H4 (cell line): ENCODE measurements at places on chromosomes 2 and 18.

DNA sequence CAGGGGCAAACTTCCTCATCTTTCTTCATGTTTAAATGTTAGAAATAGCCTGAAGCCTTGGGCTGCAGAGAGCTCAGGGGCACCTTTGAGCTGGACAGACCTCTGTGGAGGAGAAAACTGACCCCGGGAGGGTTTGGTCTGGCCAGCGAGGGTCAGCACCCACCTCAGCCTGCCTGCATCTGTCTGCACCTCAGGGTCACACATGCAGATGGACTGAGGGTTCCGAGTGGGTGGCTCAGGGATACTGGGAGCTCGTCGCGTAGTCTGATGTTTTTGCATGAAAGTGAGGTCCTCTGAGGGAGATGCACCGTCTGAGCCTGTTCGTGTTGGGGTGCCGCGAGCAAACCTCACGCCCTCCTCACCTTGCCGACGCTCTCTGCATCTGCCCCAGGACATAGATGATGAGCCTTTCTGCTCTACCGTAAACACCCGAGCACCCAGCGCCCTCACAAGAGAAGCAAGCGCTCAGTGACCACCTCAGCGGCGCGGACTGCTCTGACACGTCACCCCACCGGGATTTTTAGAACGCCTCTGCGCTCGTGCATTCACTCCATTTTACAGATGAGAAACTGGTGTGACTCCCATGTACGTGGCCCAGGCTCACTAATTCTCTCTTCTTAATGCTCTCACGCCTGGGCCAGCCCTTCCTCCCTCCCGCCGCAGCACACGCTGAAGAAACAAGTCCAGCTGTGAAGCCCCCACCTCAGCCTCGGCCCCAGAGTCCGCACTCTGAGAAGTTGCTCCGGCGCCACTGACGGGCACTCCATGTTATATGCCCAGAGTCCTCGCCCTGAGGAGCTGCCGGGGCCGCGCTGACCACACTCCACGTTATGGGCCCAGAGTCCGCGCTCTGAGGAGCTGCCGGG lies 9.5 kb downstream of the KCNG2 start:
- DNase-seq, result no peak

DNA sequence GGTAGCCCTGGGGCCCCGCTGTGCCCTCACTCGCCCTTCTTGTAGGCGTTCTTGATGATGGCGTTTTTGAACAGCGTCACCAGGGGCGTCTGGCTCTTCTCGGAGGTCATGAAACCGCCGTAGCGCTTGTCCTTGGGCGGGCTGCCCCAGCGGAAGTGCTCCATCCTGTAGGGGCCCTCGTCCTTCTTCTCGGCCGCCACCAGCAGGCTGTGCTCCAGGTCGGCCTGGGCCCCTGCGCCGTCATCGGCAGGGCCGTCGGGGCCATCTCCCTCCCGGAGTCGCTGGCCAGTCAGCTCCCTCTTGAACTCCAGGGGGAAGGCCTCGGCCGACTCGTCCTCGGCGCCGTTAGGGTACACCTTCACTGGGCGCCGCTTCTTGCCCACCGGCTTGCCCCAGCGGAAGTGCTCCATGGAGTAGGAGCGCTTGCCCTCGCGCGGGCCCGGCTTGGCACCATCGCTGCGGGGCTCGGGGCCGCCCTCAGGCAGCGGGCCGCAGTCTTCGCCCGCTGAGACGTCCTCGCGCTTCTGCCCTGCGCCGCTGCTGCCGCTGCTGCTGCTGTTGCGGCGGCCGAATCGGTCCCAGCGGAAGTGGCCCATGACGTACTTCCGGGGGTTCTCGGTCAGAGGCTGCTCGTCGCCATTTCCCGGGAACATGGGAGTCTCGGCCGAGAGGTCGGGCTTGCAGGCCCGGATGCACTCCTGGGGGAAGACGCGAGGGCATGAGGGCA lies 7.2 kb downstream of the POMC start:
- DNase-seq, result no peak

DNA sequence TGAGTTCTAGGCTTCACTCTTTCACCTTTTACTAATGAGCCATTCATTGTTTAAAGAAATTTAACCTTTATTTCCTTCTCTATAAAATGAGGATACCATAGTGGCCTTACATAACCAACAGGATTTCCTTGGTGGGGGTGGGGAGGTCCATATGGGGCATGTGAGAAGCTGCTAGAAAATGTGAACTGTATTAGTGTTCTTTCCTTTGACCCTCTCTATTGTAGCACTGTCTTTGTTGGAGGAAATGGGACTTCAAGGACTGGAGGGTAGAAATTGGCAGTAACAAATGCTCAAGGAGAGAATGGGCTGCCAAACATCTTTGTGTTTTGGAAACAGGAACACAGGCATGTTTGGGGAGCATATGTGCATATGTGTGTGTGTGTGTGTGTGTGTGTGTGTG lies 468.7 kb upstream of the ZEB2 start:
- DNase-seq, result no peak

DNA sequence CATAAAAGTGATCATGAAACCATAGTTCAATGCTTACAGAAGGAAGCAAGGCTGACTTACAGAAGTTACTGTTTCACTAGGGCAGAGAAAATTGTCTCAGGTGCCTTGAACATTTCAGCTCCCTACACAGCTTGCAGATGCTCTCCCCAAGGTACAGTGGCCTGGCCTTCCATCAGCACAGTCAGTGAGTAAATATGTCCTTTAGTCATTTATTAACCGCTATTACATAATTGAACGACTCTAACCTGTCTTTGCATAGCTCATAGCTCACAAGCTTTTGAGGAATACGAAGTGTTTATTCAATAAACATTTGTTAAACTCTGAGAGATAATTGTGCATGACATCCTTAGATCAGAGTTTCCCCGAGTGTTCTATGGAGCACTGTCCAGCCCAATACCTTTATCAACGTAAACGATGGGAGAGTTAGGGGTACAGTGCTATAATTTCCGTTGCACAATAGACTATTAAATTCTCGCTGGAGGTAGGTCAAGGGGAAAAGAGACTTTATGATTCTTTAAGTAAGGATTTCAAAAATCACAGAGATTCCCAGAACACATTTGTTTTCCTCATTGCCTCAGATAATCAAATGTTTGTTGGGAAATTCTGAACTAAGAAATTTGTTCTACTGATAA lies 677.8 kb downstream of the TSN start:
- no peak for DNase-seq

DNA sequence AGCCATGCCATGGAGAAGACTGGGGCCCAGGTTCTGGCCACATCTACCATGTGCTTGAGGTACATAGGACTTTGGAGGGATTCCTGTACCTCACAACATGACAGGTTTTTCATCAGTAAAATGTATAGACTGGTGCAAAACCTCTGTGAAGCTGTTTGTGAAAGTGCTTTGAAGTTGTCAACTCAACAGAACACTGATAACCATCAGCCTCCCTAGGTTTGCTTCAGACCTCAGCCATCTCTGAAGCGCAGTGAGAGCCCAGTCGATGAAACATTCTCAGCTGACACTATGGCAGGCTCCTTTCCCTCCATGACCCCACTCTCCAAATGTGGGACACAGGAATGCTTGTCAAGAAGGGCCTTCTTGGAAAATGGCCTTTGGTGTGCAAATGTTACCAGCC lies 38.6 kb downstream of the STK25 start:
- DNase-seq, result no peak

GRCh38 chr2:227717687-227718567 lies at the start of gene SLC19A3:
Gene SLC19A3, minus strand, starts transcription at chr2:227718028. Its CDS starts 15,710 bp downstream, at chr2:227702318.
- no peak for DNase-seq

- DNase-seq, result no peak
Observed at GRCh38 chr18:69636529-69637301, 236.0 kb downstream of the DOK6 start.

DNA sequence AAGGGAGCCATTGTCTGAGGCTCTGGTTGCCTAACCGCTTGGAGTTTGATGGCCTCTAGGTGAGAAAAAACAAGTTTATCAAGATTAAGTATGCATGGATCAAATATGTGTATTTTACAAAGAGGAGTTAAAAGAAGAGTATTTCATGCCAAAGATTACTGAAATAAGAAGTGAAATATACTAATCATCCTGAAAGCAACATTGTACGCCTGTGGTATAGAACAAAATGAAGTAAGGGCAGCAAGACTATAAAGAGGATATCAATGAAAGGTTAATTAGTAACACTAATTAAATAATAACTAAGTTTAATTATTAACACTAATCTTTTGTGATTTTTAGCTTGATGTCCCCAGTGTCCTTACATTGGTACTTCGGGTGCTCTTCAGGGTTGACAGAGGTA lies 276.7 kb downstream of the CALCRL start:
- no peak for DNase-seq

- no peak for DNase-seq
Observed at GRCh38 chr2:148619560-148620195, 24.9 kb upstream of the EPC2 start.

- no peak for DNase-seq
Observed at GRCh38 chr18:54296062-54296461, 26.7 kb downstream of the POLI start.

GRCh38 chr2:9820020-9820973 lies 23.0 kb upstream of the TAF1B start:
- DNase-seq, result peak; percentile 26

- peak; percentile 31 for DNase-seq
Observed at GRCh38 chr2:191675807-191676721, 1.9 kb upstream of the NABP1 start.

DNA sequence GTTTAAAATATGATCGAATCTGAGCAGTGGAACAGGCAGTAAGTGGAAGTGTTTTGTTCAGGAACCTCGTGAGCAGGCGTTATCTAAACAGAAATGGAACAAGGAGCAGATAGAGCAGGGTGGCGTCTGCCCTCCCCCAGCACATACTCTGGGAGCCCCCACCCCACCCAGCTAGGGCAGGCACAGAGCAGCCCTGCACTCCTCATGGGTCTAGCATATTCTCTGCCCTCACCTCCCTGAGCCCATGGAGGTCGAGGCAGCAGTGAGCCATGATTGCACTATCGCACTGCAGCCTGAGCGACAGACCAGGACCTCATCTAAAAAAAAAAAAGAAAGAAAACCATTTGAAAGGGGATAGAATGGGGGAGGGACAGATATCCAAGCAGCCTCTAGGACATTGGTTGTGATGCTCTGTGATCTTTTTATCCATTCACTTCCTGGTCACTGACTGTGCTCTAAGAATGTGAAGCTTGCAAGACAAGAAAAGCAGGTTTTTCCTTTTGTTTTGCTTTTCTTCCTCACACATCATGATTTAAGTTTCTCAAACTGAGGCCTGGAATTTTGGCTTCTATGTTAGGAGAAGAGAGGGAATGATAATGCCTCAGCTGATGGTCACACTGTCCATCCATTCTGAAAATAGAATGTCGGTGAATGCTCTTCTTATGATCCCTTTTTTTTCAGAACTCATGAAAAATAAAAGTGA lies 3.1 kb downstream of the MLPH start:
- no peak for DNase-seq

GRCh38 chr2:167406558-167406957 lies 518.3 kb downstream of the XIRP2 start:
- no peak for DNase-seq

DNA sequence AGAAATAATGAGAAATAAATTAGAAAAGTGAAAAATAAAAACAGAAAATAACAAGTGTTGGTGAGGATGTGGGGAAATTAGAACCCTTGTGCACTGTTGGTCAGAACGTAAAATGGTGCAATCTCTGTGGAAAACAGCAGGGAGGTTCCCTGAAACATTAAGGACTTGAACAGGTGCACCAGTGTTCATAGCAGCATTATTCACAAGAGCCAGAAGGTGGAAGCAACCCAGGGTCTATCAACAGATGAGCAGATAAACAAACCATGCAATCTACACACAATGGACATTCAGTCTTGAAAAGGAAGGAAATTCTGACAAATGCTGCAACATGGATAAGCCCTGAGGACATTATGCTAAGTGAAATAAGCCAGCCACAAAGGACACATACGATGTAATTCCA lies 58.2 kb upstream of the TFCP2L1 start:
- DNase-seq, result no peak

DNA sequence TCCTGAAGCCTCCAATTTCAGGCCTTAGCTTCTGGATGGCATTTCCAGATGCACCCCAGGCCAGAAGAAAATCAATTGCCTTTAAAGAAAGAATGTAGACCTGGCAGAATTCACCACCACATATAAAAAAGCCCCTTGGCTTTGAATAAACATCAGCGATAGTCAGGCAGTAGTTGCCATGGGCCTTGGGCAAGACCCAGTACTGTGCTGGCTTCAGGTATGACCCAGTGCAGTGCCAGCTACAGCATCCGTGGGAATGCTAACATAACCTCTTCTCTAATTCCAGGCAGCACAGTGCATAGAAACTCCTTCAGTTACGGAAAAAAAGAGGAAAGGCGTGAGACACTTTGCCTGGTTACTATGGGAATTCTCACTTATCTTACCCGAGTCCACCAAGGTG lies 539.6 kb upstream of the LRRTM4 start:
- DNase-seq, result no peak

- no peak for DNase-seq
Observed at GRCh38 chr2:234864506-234864905, 87.3 kb upstream of the SH3BP4 start.

- DNase-seq, result no peak
Observed at GRCh38 chr2:206521115-206521514, 77.8 kb downstream of the ADAM23 start.

DNA sequence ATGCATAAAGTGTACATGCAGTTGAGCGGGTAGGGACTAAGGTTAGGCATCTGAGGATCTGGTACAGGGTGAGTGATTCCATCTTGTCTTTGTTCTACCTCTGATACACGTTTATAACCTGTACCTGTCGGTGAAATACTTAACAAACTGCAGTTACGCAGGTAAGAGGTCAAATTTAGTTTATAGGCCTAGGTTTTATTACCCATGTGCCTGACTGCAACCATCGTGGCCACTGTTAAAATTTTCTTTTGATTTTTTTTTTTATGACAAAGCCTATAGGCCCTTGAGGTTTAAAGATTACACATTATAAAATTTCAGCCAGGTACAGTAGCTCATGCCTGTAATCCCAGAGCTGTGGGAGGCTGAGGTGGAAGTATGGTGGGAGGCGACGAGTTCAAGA lies 15.4 kb upstream of the HNMT start:
- no peak for DNase-seq

DNA sequence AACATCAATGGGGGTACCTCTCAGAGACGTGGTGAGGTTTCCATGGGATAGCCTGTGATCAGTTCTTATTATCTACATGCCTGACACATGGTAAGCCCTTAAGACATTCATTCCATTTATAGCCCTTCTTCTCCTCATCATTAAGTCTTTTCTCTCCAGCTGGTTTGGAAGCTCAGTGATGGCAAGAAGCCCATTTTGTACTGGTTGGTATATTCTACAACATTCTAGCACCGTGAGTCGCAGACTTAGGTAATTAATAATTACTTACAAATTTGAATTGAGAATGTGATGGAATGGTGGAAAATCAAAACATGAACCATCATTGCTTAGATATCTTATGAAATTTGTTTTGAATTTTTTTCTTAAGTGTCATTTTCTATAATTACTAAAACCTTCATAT lies 472.6 kb downstream of the DLGAP1 start:
- no peak for DNase-seq

GRCh38 chr2:97731274-97732020 lies 18.1 kb downstream of the ZAP70 start:
- DNase-seq, result no peak
